ENCODE measurements at places on chromosomes 13 and 19. TPM values are rescaled to one million over a fixed set of nuclear protein-coding genes. Genes with fewer than 3 reads are reported as not detected.

DNA sequence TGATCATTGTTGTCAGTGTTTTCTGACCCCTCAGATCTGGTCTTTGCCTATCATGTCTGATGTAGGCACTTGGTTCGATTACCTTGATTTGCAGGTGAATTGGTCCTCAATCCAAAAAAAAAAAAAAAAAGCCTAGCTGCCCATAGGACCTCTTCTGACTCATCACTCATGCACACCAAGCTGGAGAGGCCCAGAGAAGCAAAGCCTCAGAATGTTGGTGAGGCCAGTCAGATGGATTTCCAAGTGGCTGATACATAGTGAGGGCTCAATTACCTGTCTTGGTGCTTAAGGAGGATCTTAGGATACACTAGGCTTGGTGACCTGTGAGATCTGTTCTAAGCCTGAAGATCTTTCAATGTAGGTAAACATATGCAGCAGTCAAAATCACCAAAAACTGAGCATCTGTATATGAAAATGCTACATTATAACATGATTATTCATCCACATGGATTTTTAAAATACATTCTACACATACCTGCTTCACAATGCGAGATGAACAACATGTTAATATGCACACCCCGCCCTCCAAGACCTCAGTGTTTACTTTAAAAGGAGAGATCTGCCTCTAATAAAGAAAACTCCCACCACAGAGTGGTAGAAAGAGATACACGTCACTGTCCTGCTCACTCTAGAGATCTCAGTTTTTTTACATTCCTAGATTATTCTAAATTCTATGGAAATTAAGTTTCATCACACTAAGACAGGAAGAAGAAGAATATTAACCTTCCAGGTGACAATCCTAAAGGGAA, 79.9 kb upstream of the RAP2A start:
- no peak for DNase-seq

DNA sequence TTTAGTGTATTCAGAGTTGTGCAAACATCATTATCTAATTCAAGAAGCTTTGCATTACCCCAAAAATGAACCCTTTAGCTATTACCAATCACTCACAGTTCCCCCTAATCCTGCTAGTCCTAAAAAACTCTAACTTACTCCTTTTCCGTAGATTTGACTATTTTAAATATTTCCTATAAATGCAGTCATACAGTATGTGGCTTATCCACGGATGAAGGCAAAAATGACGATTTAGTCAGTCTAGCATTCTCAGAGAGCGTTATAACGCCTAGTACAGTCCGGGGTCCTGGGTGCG, 587 bp upstream of the ZNF383 start:
- no peak for DNase-seq

GRCh38 chr13:51357928-51358595, 18.6 kb downstream of the SERPINE3 start:
- no peak for DNase-seq

DNA sequence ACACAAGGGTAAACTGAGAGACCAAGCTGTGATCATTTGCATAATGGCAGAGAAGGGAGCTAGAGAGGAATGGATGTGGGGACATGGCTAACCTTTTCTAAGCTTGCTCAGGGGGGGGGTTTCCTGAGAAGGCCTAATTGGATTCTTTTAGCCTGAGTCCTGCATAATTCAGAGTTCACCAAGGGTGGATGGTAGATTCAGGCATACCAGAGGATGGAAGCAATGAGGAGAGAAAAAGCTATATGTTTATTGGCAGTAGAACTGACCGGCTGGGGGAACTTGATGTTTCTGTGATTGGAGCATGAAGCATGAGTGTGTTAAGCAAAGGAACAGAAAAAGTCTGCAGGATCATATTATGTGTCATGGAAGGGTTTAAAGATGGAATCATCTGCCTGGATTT, 65.9 kb upstream of the KLF12 start:
- DNase-seq = no peak

GRCh38 chr19:48405010-48405659, 11.7 kb downstream of the GRIN2D start:
- no peak for DNase-seq

DNA sequence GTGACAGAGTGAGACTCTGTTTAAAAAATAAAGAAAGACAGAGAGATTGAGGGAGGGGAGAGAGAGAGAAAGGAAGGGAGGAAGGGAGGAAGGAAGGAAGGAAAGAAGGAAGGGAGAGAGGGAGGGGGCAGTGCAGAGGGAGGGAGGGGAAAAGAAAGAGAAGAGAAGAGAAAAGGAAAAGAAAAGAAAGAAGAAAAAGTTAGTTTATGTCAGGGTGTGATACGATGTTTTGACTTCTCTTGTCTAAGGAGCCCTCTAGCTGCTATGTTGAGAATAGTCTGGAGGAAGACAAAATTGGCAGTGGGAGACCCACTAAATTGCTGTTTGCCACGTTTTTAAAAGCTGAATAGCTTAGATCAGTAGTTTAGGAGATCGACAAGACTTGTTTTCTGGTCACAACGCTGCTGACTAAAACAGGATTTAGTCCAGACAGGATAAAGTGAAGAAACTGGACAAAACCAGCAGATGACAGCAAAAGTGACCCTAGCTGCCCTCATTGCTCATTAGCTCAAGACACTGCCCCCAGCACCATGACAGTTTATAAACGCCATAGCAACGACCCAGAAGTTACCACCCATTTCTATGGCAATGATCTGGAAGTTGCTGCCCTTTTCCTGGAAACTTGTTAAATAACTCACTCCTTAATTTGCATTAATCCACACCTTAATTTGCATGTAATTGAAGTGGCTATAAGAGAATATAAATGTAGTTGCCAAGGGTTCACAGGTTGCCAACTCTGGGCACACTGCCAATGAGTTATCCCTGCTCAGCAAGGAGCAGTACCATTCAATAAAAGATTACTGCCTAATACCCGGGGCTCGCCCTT, 11.1 kb downstream of the TEX101 start:
- DNase-seq = no peak

GRCh38 chr13:92984151-92984550, 242.5 kb upstream of the GPC6 start:
- DNase-seq = no peak

DNA sequence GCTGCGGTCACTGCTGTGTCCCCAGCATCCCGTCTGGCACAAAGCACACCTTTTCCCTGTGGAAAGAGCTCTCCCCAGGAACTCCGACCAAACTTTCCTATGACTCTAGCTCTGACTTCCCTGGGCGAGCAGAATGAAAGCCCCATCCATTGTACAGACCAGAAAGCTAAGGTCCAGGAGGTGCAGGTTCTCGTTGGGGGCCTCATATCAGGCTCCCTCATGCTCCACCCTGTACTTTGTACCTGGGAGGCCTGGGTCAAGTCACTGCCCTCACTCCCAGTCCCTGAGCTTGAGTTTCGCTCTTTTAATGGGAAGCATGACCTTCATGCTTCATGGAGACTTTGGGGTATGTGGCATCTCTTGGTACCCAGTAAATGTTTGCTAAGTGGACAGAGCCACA, 18.4 kb downstream of the CYTH2 start:
- no peak for DNase-seq

DNA sequence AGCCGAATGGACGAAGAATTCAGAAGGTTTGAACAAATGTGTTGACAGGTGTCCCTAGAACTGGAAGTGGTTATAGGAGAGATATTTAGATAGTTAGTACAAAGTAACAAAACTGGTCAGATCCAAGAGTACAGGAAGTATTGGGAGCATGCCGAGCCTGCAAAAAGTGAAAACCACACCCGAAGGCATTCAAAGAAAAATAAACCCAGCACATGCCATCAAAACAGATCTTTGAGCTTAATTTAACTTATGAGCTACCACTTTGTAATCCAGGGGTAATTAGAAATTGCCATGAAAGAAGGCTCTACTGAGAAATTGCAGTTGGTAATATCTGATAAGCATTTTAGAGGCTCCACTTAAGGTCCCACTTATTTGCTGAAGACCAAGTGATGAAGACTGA, 214.2 kb downstream of the DNAJC15 start:
- DNase-seq = no peak

DNA sequence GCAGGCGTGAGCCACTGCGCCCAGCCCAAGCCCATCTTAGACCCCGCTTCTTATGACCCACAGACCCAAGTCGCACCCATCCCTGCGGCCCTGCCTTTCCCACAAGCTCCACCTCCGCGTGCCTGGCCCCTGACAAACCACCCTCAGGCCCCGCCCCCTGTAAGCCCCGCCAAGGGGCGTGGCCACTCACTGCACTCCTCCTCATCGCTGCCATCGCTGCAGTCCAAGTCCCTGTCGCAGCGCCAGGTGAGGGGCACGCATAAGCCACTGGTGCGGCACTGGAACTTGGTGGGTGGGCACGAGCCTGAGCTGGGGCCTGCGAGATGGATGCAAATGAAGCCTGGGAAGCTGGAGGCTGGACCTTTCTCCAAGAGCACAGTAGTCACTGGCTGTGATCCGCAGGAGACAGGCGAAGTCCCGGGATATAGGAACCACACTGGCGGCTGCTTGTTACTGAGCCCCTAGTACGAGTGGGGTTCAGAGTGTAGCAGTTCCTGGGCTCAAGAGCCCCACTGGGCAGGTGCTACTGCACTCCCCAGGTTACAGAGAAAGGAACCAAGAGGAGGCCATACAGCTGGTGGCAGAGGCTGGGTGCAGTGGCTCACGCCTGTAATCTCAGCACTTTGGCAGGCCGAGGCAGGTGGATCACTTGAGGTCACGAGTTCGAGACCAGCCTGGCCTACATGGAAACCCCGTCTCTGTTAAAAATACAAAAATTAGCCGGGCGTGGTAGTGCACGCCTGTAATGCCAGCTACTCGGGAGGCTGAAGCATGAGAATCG, 3.1 kb downstream of the CD320 start:
- DNase-seq = peak; percentile 47

DNA sequence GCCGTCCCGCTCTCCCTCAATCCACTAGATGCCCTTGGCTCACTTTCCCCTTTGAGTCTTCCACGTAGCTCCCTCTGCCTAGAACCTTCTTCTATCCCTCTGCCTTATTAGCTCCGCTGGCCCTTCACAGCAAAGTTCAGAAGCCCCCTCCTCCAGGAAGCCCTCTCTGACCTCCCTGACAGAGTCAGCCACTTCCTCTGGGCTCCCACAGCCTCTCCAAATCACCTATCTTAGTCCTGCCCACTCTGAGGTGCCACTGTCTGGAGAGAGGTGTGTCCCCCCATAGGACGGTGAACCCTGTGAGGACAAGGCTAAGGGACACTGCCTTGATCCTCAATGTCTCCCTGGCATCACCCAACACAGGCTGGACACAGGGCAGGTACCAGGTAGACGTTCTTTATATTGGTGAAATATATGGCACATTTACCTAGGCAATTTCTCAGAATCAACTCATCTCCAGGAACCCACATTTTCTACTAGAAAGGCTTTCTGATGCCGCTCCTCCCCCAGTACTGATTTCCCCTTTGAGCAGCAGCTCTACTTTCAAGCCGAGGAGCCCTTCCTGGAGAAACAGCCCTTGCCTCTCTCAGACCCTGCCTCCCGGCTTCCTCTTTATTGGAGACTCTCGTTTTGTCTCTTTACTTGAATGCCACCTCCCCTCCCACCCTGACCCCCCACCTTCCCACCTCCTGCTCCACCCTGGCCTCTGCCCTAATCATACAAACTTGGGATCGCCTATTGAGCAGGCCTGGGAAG, 3.4 kb upstream of the TGFB1 start:
- no peak for DNase-seq

GRCh38 chr13:83620530-83621220, 261.6 kb downstream of the SLITRK1 start:
- DNase-seq = no peak

DNA sequence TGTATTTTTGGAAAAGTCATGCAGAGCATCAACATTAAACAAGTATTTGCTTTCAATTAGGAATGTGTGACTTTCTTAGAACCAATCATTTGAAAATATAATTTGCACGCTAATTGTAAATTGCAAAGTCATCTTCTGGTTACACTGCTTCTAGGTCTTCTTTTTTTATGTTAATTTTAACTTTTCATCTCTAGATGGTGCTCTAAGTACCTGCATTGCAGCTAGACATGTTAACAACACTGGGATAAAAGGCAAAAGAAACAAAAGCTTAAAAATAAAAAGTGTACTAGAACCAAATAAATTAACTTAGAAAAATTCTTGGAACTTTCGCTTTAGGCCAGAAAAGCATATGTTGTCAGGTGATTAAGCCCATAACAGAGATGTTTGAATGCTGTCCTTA, 2758.2 kb downstream of the PCDH9 start:
- DNase-seq = no peak

GRCh38 chr19:52188822-52189734, 774 bp upstream of the PPP2R1A start:
- DNase-seq = peak; percentile 99

DNA sequence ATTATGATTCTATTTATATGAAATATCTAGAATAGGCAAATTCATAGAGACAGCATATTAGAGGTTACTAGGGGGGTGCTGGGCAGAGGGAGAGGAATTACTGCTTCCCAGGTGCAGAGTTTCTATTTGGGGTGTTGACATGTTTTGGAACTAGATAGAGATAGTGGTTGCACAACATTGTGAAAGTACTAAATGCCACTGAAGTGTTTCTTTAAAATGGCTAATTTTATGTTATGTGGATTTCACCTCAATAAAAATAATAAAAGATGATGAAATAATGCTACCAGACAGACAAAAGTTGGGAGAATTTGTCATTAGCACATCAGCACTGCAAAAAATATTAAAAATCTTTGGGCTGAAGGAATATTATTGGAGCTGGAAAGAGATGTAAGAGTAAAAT, 63.4 kb downstream of the SLC6A16 start:
- DNase-seq = no peak

DNA sequence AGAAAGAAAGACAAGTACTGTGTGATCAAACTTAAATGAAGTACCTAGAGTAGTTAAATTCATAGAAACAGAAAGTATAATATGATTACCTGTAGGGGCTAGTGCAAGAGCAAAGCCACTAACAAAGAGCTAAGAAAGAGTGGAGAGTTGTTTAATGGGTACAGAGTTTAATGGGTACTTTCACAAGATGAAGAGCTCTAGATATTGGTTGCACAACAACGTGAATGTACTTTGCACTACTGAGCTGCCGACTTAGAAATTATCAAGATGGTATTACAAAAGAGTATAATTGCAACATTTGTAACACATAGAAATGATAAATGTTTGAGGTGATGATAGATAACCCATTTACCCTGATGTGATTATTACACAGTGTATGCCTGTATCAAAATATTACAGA, 140.3 kb upstream of the GPC6 start:
- DNase-seq = no peak

- DNase-seq = no peak
Observed at GRCh38 chr13:33377825-33378224, 92.3 kb upstream of the STARD13 start.

GRCh38 chr13:78976696-78977095, 317.7 kb upstream of the OBI1 start:
- no peak for DNase-seq

The KLK10 gene
- 5.7 TPM for total RNA-seq

The FBXO27 gene
- total RNA-seq = 6.4 TPM

The NLRP9 gene
- total RNA-seq = not detected

The DCT gene
- 0.18 TPM for total RNA-seq

The ZNF66 gene
- 7.6 TPM for total RNA-seq

The KLK3 gene
- not detected for total RNA-seq

The KLHL1 gene
- not detected for total RNA-seq

The REEP6 gene
- 2.5 TPM for total RNA-seq

The NECTIN2 gene
- 75.1 TPM for total RNA-seq

The SRRM5 gene
- 0.24 TPM for total RNA-seq

The ZNF780B gene
- total RNA-seq = 27.1 TPM

The PODNL1 gene
- total RNA-seq = 2.7 TPM

The IGFL1 gene
- not detected for total RNA-seq

The ZNF554 gene
- total RNA-seq = 4.2 TPM

The IL4I1 gene
- total RNA-seq = 1.6 TPM
